ENCODE measurements at places on chromosomes 7 and 10.

DNA sequence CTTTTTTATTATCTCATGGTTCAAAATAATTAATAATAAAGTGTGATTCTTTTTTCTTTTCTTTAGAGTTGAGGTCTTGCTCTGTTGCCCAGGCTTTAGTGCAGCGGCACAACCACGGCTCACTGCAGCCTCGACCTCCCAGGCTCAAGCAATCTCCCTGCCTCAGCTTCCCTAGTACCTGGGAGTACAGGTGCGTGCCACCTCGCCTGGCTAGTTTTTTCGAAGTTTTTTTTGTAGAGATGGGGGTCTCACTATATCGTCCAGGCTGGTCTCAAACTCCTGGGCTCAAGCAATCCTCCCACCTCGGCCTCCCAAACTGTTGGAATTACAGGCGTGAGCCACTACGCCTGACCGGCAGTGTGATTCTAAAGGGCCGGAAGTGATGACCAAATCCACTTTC lies 28.0 kb upstream of the MSRB2 start:
- no peak for DNase-seq

GRCh38 chr7:55335786-55336185 lies 29.4 kb upstream of the LANCL2 start:
- DNase-seq, result no peak

- peak; percentile 78 for DNase-seq
These were observed at the start of gene TMEM273 for GRCh38 chr10:49187950-49188761. TSS of gene TMEM273 (minus strand) at chr10:49188391. CDS start at chr10:49188336, 55 bp downstream.

GRCh38 chr10:44651834-44652233 lies 259.3 kb upstream of the TMEM72 start:
- no peak for DNase-seq

DNA sequence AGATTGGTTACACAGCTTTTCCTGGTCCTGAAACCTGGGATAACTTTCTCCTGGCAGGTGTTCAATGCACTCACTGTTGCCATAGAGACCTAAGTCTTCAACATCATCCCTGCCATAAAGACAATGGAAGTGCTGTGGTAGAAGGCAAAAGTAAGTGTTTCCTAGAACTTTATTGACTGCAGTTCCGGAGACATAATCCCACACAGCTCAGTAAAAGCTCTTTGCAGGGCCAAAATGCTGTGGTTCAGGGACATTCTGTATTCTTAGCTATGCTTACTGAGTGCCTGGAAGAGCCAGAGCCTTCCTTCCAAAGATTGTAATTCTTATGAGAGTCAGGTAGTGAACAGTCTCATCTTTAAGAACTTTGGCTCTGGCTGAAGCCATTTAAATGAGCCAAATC lies 5.3 kb downstream of the WIPF3 start:
- DNase-seq, result no peak

DNA sequence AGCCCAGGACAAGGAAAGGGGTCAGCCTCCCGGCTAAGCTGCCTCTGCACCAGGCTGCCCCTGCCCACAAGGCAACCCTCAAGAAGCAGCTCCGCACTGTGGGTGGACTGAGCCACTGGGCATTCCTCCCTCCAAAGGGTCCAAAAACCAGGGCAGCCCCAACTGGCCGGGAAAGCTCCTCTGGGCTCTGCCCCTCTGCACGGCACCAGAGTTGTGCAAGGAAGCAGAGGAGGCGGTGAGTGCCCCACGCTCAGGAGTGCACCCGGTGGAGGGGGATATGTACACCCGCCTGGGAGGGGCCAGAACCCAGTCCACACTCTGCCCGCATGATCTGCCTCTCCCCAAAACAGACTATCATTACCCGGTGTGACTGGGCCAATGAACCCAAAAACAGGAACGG lies 43.8 kb downstream of the PTPRN2 start:
- DNase-seq, result no peak

DNA sequence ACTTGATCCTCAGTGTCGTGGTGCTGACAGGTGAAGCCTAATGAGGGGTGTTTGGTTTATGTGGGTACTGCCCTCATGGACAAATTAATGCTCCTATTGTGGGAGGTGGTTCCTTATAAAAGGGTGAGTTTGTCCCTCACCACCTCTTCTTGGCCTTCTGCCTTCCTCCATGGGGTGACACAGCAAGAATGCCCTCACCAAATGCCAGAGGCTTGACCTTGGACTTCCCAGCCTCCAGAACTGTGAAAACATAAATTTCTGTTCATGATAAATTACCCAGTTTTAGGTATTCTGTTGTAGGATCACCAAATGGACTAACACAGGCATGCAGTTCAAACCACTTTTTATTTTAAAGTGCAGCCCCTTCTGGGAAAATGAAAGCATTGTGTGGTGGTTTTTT lies 39.4 kb downstream of the BAMBI start:
- DNase-seq, result no peak

DNA sequence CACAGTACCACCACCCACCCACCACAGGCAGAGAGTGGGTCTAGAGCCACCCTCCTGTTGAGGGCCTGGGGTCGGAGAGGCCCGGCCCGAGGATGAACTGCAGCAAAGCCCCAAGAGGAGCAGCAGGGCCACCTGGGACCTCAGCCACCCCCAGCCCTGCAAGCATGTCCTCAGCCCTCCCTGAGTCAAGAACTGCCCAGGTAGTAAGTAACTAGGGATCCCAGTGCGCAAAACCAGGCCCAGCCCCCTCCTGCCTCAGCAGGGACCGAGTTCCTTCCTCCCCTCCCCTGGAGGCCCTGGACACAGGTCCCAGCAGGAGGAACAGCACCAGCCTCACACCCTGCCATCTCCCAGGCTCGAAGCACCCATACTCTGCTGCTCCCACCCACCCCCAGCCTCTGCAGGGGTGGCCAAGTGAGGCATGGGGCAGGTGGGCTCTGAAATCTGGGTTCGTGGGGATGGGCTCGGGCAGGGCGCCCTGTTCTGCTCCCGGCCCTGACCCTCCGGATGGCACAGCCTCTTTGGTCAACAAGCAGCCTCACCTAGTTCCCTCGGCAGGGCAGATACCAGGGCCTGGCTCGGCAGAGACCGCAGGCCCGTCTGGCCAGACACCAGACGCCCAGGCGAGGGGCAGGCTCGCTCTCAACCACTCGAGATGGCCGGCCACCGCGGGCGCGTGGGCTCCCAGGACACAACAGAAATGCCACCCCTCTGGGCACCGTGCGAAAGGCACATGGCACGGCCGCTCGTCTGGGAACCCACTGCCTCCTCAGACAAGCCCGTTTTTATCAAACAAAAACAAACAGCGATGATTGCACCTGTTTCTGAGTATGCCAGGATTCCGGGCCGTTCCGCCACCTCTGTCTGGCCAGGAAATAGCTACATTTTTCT lies 15.2 kb downstream of the PDGFA start:
- no peak for DNase-seq

DNA sequence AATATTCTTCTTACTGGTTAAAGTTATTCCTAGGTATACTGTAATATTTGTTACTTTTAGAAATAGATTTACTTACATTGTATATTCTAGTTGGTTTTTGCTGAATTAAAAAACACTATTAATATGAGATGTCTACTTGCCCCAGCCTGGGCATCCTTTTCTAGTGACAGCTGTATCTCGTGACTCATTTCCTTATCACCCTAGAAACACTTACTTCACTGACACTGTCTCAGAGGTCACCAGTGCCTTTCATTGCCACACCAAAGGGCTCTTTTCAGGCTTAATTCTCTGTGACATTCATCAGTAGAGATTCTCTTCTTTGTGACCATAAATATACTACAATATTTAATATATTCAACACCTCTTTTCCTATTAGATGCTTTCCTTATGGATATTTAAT lies 194.7 kb downstream of the GALNT17 start:
- DNase-seq, result no peak

Measured in hypothalamus (tissue), 51 donors.